ENCODE measurements at places on chromosomes 12 and 14. TPM values are rescaled to one million over a fixed set of nuclear protein-coding genes. Genes with fewer than 3 reads are reported as not detected.

BDKRB1 gene
- not detected for total RNA-seq

GCH1 gene
- under 0.01 TPM for total RNA-seq

PXN gene
- total RNA-seq = 172 TPM

CIDEB gene
- total RNA-seq = 11.0 TPM

GLI1 gene
- total RNA-seq = 0.76 TPM

ATP2A2 gene
- 141 TPM for total RNA-seq

AMN1 gene
- total RNA-seq = 6.8 TPM

HPD gene
- total RNA-seq = 0.39 TPM

PRICKLE1 gene
- total RNA-seq = 12.6 TPM

SLCO1B1 gene
- not detected for total RNA-seq

ASCL1 gene
- not detected for total RNA-seq

EMP1 gene
- 106 TPM for total RNA-seq

TMEM132C gene
- total RNA-seq = not detected

CD27 gene
- total RNA-seq = not detected

COX8C gene
- total RNA-seq = 0.39 TPM

AQP2 gene
- not detected for total RNA-seq

STAC3 gene
- 0.39 TPM for total RNA-seq

TBX5 gene
- not detected for total RNA-seq
